Activated CD4-positive, alpha-beta memory T cell treated with anti-CD3 and anti-CD28 coated beads for 36 hours (primary cell): ENCODE measurements at places on chromosomes 5 and 9.

DNA sequence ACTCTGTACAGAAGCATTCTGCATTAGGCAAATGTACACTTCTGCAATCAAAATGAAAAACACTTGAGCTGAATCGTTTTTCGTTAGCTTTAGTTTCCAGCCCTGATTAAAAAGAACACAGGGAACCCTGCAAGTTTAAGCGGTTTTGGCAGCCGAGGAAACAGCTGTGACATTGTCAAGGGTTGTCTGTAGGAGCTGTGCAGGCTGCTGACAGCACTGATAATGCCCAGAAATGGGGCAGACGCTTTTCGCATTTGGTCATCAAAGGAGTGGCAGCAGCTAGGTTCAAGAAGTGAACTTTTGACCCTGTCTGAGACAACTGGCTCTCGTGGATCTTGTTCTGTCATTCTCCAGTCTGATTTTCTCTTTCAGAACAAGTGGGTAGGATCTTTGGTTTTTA is 165.6 kb upstream of the CCDC152 start:
- no peak overlapping the region for H3K27ac ChIP-seq
- H3K4me1 ChIP-seq: no peaks in the 10 kb centered on the region
- no peaks in the 10 kb centered on the region for H3K36me3 ChIP-seq
- no peak overlapping the region for H3K4me3 ChIP-seq
- DNase-seq: no peak

DNA sequence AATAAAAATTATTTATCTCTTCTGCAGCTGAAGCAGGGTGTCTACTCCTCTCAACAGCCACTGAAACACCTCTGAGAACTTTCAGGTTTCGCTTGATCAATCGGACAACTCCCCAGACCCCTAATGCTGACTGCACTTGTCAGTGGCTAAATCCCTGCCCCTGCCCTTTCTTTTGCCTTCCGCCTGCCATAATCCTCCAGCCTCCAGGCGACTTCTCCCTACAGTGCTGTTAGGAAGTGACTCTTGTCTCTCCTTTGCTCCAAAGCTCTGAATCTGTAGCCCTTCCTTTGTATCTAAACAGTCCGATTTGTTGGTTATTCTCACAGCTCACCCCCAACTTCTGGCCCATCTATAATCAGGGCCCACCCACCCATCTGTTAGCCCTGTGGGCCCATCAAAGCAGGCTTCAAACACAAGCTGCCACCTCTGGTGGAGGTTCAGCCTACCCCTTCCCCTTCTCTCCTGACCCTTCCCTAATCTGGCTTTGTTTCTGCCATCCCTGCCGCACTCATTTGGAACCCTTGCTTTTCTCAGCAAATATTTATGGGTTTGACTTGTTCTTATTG is 53.7 kb upstream of the IFNK start:
- H3K4me3 ChIP-seq: no peak overlapping the region
- H3K27me3 ChIP-seq: no peaks in the 10 kb centered on the region
- no peaks in the 10 kb centered on the region for H3K36me3 ChIP-seq
- no peaks in the 10 kb centered on the region for H3K4me1 ChIP-seq
- DNase-seq: no peak

- no peaks in the 10 kb centered on the region for H3K27me3 ChIP-seq
- H3K4me3 ChIP-seq: no peak overlapping the region
- H3K4me1 ChIP-seq: no peaks in the 10 kb centered on the region
- no peaks in the 10 kb centered on the region for H3K36me3 ChIP-seq
Observed at GRCh38 chr9:116066221-116066620, 87.4 kb upstream of the PAPPA start.

GRCh38 chr9:72361217-72361616 is 3.8 kb downstream of the ZFAND5 start:
- H3K4me3 ChIP-seq: no peak overlapping the region
- no peaks in the 10 kb centered on the region for H3K27me3 ChIP-seq
- H3K4me1 ChIP-seq: peaks cover 70% of the 10 kb centered on the region
